ENCODE measurements at places on chromosomes 16 and 17.

GRCh38 chr17:335691-336090, 16.9 kb downstream of the RPH3AL start:
- DNase-seq = no peak

DNA sequence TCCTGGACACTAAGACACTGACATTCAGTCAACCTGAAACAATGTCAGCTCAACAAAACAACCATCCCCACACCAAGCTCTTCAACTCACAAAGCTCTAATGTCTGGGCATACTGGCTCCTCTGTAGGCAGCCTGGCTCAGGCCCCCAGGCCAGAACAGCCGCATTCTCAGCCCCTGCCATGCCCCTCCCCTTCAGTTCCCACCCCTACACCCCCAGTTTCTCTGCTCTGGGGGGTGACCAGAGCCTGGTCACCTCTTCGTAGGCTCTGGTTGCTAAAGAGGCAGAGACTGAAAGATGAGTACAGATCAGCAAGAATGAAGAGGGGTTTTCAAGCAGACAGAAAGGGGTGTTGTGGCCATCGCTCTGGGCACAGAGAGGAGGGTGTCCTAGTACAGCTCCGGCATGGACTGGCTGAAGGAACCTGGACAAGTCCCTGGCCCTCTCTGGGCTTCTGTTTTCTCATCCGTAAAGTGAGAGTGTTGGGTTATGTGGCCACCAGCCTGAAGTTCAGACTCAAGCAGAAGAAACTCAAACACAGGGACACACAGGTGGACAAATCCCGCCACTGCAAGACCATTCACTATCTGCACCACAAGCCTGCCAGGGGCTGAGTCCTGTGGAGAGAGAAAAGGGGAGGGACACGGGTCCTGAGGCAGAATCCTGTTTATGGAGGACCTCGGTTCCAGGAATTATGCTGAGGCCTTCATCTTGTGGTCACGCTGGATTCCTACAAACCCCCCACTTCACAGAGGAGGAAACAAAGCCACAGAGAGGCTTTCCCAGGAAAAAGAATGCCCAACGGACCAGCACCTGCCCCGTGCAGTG, 987 bp upstream of the SLC4A1 start:
- DNase-seq = no peak

DNA sequence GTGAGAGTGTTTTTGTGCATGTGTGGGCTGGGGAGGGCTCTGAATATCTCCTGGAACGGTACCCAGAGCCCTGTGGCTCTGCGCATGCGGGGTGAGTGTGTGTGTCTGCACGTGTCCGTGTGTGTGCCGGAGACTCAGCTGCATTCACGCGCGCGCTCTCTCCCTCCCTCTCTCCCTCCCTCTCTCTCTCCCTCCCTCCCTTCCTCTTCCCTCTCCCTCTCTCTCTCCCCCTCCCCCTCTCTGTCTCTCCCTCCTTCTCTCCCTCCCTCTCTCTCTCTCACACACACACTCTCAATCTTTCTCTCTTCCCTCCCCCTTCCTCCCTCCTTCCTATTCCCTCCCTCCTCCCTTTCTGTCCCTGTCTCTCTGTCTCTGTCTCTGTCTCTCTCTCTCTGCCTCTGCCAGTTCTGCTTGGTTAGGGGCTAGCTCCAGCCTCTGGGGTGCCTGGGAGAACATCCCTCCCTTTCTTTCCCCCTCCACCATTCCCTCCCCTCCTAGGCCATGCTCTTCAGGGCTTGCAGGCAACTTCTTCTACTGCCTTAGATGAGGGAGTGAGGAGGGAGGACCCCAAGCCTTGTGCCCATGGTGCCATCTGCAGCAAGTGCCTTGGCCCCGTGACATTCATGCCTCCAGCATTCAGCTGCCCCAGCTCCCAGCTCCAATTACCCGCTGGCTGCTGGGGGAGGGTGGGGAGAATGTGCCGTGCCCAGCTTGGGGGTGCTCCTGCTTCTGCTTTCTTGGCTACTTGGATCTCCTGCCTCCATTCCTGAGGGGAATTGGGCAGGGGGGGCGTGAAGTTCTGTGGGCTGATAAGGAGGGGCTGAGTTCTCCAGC, 6.4 kb downstream of the THRA start:
- DNase-seq = peak; percentile 49

- no peak for DNase-seq
Measured at GRCh38 chr17:81350320-81350890, 44.9 kb upstream of the BAHCC1 start.

- DNase-seq = peak; percentile 6
Measured at GRCh38 chr17:59521465-59522126, 43.8 kb upstream of the DHX40 start.

GRCh38 chr17:65485388-65486299, 75.8 kb downstream of the AXIN2 start:
- no peak for DNase-seq

DNA sequence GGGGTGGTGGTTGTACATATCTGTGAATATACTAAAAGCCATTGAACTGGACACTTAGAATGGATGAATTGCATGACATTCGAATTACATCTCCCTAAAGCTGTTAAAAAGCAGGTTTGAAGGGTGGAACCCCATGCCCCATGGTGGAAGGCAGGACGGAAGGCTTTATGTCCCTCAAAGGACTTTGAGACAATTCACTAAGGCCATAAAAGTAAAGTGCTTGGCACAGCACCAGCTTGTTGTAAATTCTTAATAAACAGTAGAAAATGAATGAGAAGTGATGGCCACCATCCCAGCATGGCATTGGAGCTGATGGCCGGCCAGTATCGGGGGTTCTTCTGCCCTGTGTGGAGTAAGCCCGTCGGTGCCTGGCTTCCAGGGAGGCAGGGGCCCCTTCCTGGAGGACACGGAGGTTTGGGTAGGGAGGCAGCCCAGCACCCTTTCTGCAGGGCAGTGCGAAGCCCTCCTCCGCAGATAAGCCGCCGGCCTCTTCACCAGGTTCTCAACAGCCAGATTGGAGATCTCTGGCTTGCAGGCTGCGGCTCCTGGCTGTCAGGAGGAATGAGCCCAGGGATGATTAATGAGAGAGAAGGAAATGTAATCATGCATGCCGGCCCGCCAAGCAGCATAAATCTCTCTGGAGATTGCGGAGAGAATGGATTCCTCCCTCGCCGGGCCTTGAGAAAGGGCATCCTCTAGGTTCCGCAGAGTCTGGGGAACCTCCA, 346.9 kb downstream of the FOXL1 start:
- no peak for DNase-seq
